ENCODE measurements at places on chromosomes 6 and 20. TPM values are rescaled to one million over a fixed set of nuclear protein-coding genes. Genes with fewer than 3 reads are reported as not detected.

Gene SEMG1
- total RNA-seq = not detected

Gene TRAPPC3L
- total RNA-seq = not detected

Gene CD83
- 78.7 TPM for total RNA-seq

Gene HLA-DQA1
- 21.5 TPM for total RNA-seq

Gene THBD
- total RNA-seq = 1.1 TPM

Gene SLC2A10
- total RNA-seq = not detected

Gene MAPK14
- total RNA-seq = 43.7 TPM

Gene VSTM2L
- total RNA-seq = not detected

Gene RBPJL
- not detected for total RNA-seq

Gene PRR18
- not detected for total RNA-seq

Gene CHRNA4
- not detected for total RNA-seq

Gene MMP24
- total RNA-seq = 0.16 TPM

Gene RAET1L
- not detected for total RNA-seq

Gene RIPPLY2
- not detected for total RNA-seq

Gene BANF2
- total RNA-seq = not detected

Gene MACROD2
- not detected for total RNA-seq

Gene DYNLT2
- total RNA-seq = 3.9 TPM

Gene DEFB132
- not detected for total RNA-seq

Gene C20orf204
- total RNA-seq = 10.4 TPM

Gene HDGFL1
- not detected for total RNA-seq

Gene FNDC11
- 0.44 TPM for total RNA-seq

Gene TREM2
- total RNA-seq = not detected

Gene C4A
- total RNA-seq = 3.8 TPM

Gene MUCL3
- not detected for total RNA-seq

Gene FAXC
- total RNA-seq = not detected

Gene PTGIS
- total RNA-seq = not detected

Gene TCF15
- not detected for total RNA-seq

Gene PPIL1
- 4.5 TPM for total RNA-seq

Gene DNPH1
- total RNA-seq = 32.3 TPM

Gene BPIFB1
- not detected for total RNA-seq

Gene F13A1
- total RNA-seq = 305 TPM

Gene PPARD
- 29.9 TPM for total RNA-seq

Gene GABRR1
- not detected for total RNA-seq

Gene SYTL3
- 28.9 TPM for total RNA-seq

Gene DLK2
- total RNA-seq = 0.89 TPM

Gene MRPS26
- total RNA-seq = 16.8 TPM

Gene BCAS1
- total RNA-seq = not detected

Gene MOG
- total RNA-seq = not detected

Gene GNRH2
- 0.94 TPM for total RNA-seq

Measured in T-helper 17 cell (primary cell).